ENCODE measurements at places on chromosomes 6 and 20.

GRCh38 chr6:144353871-144354314 is 68.8 kb downstream of the UTRN start:
- DNase-seq = no peak

GRCh38 chr20:25272223-25273000 is 24.5 kb downstream of the PYGB start:
- no peak for DNase-seq

GRCh38 chr20:41030531-41031242 is 2.1 kb downstream of the TOP1 start:
- DNase-seq = no peak

DNA sequence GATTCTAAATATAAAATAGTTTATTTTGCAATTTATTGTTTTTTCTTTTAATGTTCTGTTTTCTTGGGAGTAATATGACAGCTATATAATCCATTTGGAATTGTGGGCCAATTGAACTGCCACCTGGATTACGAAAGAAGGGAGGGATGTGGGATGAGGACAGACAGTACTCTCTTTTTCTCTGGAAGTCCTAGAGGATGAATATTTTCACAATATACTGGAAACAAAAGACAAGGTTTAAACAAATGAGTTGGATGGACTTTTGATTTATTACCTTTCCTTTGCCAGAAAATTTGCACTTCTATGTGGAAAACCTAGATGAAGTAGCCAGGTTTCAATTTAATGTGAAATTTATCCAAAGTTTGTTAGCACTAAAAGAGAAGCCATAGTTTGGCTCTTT is 325.5 kb upstream of the IMPG1 start:
- no peak for DNase-seq

- no peak for DNase-seq
Observed at GRCh38 chr20:3751675-3752385, 15.7 kb downstream of the ADISSP start.

DNA sequence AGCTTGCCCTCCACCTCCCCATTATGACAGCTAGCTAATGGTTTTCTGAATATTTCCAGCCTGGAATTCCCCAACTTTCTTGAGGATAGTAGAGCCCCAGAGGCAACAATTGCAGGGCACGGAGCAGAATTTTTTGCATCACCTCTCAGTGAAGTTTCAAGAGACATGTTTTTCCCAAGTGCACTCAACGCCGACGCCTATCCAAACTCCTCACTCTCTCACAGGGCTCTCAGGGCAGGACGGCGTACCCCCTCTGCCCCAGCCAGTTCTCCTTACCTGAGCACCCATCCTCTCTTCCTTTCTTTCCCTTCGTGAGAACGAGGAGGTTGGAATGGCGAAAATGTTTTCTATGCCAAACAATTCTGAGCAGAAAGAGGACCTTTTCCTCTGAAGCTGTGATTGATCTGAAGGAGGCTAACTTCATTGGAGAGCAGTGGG is 83.1 kb upstream of the FOXQ1 start:
- DNase-seq = no peak

Data from Panc1 (cell line).